ENCODE measurements at places on chromosomes 1 and 21. TPM values are rescaled to one million over a fixed set of nuclear protein-coding genes. Genes with fewer than 3 reads are reported as not detected.

DNA sequence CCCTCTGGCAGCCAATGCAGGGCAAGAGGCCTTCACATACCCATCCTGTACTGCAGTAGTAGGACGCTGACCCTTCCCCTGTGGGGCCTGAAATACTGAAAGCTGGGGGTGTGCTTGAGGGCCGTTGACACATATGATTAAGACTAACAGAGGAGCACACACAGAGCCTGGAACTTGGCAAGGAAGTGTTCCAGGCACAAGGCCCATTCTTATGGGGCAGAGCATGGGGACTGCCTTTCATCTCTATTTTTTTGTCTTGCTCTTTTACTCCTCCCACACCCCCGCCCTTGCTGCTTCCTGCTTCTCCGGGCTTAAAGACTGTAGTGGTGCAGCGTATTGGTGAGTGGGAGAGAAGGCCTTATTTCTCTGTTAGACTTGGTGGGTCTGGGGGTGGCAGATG is 137.4 kb downstream of the BACH1 start:
- H3K27ac ChIP-seq = no peak overlapping the region
- H3K36me3 ChIP-seq = peaks cover 2% of the 10 kb centered on the region
- H3K4me1 ChIP-seq = peaks cover 4% of the 10 kb centered on the region

DNA sequence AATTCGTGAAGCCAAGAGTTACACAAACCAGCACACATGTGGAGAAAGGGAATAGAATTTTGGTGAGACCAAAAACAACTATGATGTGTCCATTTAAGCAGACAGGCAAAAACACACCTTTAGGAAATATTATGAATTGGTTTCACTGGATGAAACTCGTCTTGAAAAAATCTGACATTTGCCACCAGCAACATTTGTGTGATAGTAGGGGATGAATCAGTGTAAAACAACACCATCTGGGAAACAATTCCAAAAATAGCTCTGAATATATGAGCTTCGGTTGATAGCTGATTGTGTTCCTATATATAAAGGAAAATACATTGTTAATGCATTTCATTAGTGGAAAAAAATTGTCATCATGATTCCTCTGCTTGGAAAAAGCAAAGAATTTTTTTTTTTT is 327.8 kb downstream of the PAPPA2 start:
- peaks cover 4% of the 10 kb centered on the region for H3K36me3 ChIP-seq
- peaks cover 10% of the 10 kb centered on the region for H3K4me1 ChIP-seq
- DNase-seq = no peak
- H3K27me3 ChIP-seq = no peaks in the 10 kb centered on the region
- H3K27ac ChIP-seq = no peak overlapping the region

DNA sequence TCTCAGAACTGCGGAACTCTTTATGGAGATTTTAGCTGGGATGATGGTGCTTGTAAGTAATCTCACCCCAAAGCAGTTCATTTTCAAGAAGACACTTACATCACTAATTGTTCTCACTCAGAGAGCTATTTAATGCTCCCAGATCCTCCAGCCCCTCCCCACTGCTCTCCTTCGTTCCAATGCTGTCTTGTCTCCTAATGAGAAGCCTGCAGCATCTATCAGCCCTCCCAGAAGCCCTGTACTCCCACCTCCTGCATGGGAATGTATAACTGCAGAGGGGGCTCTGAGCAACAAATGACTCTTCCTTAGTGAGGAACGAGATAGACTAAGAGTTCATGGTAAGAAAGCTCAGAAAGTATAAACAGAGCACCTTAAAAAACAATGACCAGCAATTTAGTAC is 377.4 kb upstream of the RUNX1 start:
- H3K4me1 ChIP-seq = no peaks in the 10 kb centered on the region
- DNase-seq = no peak
- H3K27ac ChIP-seq = no peak overlapping the region

DNA sequence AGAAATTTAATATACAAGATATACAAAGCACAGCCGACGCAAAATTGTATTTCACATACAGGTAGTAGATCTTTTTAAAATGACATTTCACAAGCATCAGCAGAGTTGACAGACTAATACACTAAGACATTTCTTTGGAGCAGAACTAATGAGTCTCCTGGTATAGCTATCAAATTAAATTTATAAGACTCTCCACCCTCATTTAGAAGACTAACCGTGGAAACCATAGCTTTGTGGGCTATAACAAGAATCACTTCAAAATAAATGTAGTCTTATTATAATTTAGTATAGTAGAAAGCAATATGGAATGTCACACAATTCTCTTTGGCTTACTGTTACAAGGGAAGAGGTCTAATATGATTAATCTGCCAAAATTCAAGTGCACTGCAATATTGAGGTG is 204.9 kb downstream of the VAV3 start:
- H3K27me3 ChIP-seq = no peaks in the 10 kb centered on the region
- DNase-seq = no peak
- H3K4me3 ChIP-seq = no peak overlapping the region
- no peaks in the 10 kb centered on the region for H3K4me1 ChIP-seq

DNA sequence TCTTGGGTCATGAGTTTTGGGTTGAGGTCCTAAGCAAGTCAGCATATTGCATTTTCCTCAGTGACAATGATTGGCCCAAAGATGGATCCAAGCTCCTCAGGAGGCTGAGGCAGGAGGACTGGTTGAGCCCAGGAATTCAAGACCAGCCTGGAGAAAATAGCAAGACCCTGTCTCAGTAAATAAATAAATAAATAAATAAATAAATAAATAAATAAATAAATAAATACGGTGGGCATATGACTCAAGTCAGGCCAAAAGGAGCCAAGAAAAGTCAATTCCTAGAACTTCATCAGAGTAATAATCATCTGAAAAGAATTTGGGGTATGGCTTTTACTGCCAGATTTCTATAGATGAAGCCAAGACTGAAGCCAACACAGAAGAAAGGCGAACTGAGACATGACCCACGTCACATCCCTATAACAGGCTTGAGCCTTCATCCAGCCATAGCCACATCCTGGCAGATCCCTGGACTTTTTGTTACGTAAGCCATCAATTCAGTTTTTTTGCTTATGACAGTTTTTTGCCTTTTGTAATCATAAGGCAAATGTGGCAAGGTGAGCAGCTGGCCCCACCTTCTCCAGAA is 88.5 kb upstream of the NFASC start:
- no peak for DNase-seq
- no peak overlapping the region for H3K27ac ChIP-seq
- no peak overlapping the region for H3K4me3 ChIP-seq
- H3K4me1 ChIP-seq = no peaks in the 10 kb centered on the region

- no peak for DNase-seq
- no peaks in the 10 kb centered on the region for H3K27me3 ChIP-seq
- H3K27ac ChIP-seq = no peak overlapping the region
- no peaks in the 10 kb centered on the region for H3K36me3 ChIP-seq
- H3K4me3 ChIP-seq = no peak overlapping the region
These were observed 15.7 kb upstream of the EPHA2 start for GRCh38 chr1:16171314-16172151.

GRCh38 chr21:39489380-39489924 is 37.7 kb downstream of the SH3BGR start:
- no peak overlapping the region for H3K27ac ChIP-seq
- H3K27me3 ChIP-seq = no peaks in the 10 kb centered on the region
- no peak for DNase-seq
- no peaks in the 10 kb centered on the region for H3K36me3 ChIP-seq
- H3K4me3 ChIP-seq = no peak overlapping the region
- no peaks in the 10 kb centered on the region for H3K4me1 ChIP-seq

GRCh38 chr1:233140499-233140898 is 155.0 kb downstream of the PCNX2 start:
- H3K36me3 ChIP-seq = peaks cover 2% of the 10 kb centered on the region
- DNase-seq = no peak
- no peak overlapping the region for H3K27ac ChIP-seq
- H3K4me1 ChIP-seq = peaks cover 3% of the 10 kb centered on the region

- peaks cover 1% of the 10 kb centered on the region for H3K36me3 ChIP-seq
- H3K27ac ChIP-seq = peak overlapping the region; percentile 57
- peaks cover 76% of the 10 kb centered on the region for H3K4me1 ChIP-seq
- H3K27me3 ChIP-seq = no peaks in the 10 kb centered on the region
These were observed 4.8 kb downstream of the ATP1A1 start for GRCh38 chr1:116377541-116378529.

DNA sequence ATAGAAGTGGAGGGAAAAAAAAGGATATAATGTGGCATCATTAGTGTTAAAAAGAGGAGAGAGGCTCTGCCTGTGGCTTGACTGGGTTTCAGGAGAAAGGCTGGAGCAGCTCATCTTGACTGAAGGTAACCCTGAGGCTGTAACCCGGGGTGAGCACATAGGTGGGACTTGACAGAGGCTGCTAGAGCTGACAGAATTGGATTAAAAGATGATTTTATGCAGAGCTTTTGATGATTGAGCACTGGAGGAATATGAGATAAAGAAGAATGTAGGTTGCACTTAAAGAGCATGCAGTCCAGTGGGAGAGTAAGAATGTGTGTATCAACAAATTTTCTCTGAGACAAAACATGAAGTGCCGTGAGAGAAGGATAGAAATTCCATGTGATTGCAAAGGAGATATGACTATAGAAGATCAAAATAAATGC is 17.3 kb downstream of the LAMC1 start:
- peaks cover 39% of the 10 kb centered on the region for H3K4me1 ChIP-seq
- no peaks in the 10 kb centered on the region for H3K27me3 ChIP-seq
- H3K27ac ChIP-seq = peak overlapping the region; percentile 8
- no peak overlapping the region for H3K4me3 ChIP-seq

DNA sequence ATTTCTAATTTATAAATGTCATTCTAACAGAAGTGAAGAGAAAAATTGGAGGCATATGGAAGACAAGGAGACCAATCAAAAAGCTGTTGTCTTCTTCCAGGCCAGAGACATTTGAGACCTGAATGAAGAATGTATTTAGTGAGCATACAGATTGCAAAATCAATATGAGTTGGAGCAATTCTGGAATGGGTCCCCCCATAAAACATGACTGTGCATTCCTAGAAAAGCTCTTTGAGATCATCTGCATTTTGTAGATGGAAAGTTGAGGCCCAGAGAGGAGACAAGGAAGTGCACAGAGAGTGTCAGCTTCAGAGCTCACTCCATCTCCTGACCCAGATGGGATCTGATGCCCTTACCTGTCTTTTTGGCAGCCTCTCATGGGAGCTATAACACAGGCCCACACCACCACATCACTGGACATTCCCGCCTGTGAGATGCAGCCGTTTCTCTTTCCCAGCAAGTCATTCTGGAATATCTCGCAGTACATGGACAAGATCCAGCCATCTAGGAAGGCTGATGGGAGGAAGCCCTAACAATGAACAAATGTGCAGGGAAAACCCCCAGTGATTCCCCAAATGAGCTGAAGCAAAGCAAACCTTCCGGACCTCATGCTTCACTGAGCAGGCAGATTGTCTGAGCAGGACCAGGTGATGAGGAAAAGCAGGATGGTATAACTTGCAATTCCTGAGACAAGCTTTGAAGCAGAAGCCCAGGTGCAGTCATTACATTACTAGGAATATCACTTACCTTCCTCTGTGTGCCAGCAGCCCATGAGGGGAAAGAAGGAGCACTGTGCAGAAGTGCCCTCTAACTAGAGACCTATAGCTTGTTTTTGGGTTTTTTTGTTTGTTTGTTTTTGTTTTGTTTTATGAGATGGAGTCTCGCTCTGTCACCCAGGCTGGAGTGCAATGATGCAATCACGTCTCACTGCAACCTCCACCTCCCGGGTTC is 445.6 kb downstream of the PLPP3 start:
- no peak for DNase-seq
- H3K36me3 ChIP-seq = no peaks in the 10 kb centered on the region
- H3K27ac ChIP-seq = no peak overlapping the region
- H3K27me3 ChIP-seq = peaks cover 3% of the 10 kb centered on the region
- peaks cover 2% of the 10 kb centered on the region for H3K4me1 ChIP-seq

DNA sequence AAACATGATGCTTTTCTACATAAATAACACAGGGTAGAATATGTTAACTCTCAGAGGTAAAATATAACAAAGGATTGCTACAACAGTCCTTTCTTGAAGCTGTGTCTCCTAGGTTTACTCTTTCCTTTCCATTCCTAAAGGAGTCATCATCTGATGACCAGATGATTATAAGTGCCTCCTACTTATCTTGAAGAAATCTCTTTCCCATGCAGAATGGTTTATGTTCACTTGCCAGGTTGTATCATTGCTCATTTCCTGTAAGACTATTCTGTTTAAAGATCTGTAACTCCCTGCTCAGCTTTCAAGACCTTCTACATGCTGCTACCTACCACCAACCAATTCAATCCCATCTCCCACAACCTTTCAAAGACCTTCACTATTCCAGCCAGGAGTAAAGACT is 51.5 kb upstream of the PTCH2 start:
- H3K36me3 ChIP-seq = peaks cover 31% of the 10 kb centered on the region
- no peak for DNase-seq
- no peaks in the 10 kb centered on the region for H3K4me1 ChIP-seq

DNA sequence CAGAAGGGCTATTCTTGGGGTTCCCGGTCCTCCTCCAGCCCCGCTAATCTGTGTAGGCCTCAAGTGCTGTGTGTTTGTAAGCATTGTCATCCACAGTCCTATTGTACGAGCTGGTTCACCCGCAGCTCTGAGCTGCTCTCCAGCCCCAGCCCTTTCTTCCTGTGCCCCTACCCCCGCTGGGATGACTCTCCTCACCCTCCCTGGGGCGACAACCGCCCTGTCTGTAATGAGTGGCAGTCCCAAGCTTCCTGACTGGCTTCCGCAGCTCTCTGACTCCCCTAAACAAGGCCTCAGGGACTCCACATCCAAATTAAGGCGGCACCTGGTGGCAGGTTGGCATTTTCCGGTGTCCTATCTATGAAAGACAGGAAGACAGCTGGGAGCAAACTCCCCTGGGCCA is 45.8 kb downstream of the TFF3 start:
- H3K27me3 ChIP-seq = peaks cover 4% of the 10 kb centered on the region
- H3K27ac ChIP-seq = no peak overlapping the region
- DNase-seq = no peak
- no peak overlapping the region for H3K4me3 ChIP-seq

DNA sequence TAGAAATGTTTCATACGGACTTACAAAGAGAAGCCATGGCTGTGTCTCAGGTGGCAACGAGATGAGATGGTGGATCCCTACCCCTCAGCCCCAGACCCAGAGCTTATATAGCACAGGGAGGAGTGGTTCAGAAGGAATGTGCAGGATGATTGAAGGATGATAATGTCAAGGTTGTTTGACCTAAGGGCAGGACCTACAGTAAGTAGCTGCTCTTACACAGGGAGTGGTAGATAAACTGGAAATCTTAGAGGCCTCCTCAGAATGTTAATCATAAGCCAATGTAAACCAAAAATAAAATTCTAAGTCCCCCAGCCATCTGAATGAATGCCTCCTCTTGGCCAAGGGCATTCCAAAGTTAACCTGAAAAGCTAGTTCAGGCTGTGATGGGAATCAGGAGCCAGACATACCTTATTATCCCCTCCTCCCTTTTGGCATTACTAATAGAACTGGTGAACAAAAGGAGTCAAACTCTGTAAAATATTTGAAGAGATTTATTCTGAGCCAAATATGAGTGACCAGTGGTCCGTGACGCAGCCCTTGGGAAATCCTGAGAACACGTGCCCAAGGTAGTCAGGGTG is 45.8 kb upstream of the PDE9A start:
- H3K27me3 ChIP-seq = no peaks in the 10 kb centered on the region
- no peak overlapping the region for H3K27ac ChIP-seq
- peaks cover 2% of the 10 kb centered on the region for H3K36me3 ChIP-seq
- no peak for DNase-seq
- no peak overlapping the region for H3K4me3 ChIP-seq

The ARHGAP29 gene
- 15.2 TPM for total RNA-seq

The GJA9 gene
- not detected for total RNA-seq

The ADAM30 gene
- not detected for total RNA-seq

The PCP4L1 gene
- 1.1 TPM for total RNA-seq

The FCRL3 gene
- total RNA-seq = not detected

The CLCA1 gene
- not detected for total RNA-seq

The UBE2U gene
- not detected for total RNA-seq

The KRTAP19-1 gene
- total RNA-seq = not detected

All from progenitor cell of endocrine pancreas (in vitro differentiated cells).